A549 treated with GW870086 at 1 μM for 4 hours (cell line): ENCODE measurements at places on chromosomes 6 and 20. TPM values are rescaled to one million over a fixed set of nuclear protein-coding genes. Genes with fewer than 3 reads are reported as not detected.

The MUCL3 gene
- 0.03 to 0.09 TPM (median 0.06 TPM) in 4 of 5 replicates, not detected in the other for total RNA-seq

The OOEP gene
- total RNA-seq: not detected in 5 replicates

The ZNF341 gene
- total RNA-seq: 2.8 to 4.1 TPM (median 3.3 TPM) in 5 replicates

The CDKN1A gene
- total RNA-seq: 301 to 381 TPM (median 362 TPM) in 5 replicates

The C6orf141 gene
- total RNA-seq: 10.2 to 11.5 TPM (median 11.1 TPM) in 5 replicates

The OR2H2 gene
- not detected in 5 replicates for total RNA-seq

The BTN2A1 gene
- total RNA-seq: 16.9 to 22.0 TPM (median 20.3 TPM) in 5 replicates

The ERVFRD-1 gene
- not detected in 5 replicates for total RNA-seq

The NKAIN4 gene
- total RNA-seq: 5.2 to 8.2 TPM (median 6.0 TPM) in 5 replicates

The ELOVL2 gene
- total RNA-seq: 4.7 to 7.1 TPM (median 6.8 TPM) in 5 replicates

The CHD6 gene
- total RNA-seq: 4.9 to 10.7 TPM (median 9.1 TPM) in 5 replicates

The PRRT1 gene
- total RNA-seq: 0.41 to 0.74 TPM (median 0.62 TPM) in 5 replicates

The ERMARD gene
- 6.4 to 8.4 TPM (median 6.9 TPM) in 5 replicates for total RNA-seq

The TEAD3 gene
- total RNA-seq: 5.0 to 7.6 TPM (median 6.7 TPM) in 5 replicates

The GNAS-AS1 gene
- total RNA-seq: not detected in 5 replicates

The CRISP3 gene
- not detected in 5 replicates for total RNA-seq

The OTOR gene
- total RNA-seq: not detected in 5 replicates

The GLYATL3 gene
- not detected in 5 replicates for total RNA-seq

The MEP1A gene
- not detected in 5 replicates for total RNA-seq

The TULP1 gene
- total RNA-seq: not detected in 5 replicates

The CDSN gene
- not detected in 5 replicates for total RNA-seq

The SAMD5 gene
- 0.46 to 0.71 TPM (median 0.50 TPM) in 5 replicates for total RNA-seq

The SNTA1 gene
- 8.3 to 12.7 TPM (median 10.1 TPM) in 5 replicates for total RNA-seq

The GRM1 gene
- 0.02 to 0.03 TPM (median 0.03 TPM) in 3 of 5 replicates, not detected in the others for total RNA-seq

The NMBR gene
- total RNA-seq: not detected in 5 replicates
